Activated CD8-positive, alpha-beta memory T cell treated with anti-CD3 and anti-CD28 coated beads for 48 hours (primary cell): ENCODE measurements at places on chromosomes 6 and 20.
A peak's percentile ranks its signal among the peaks of the same experiment; 100 is the strongest.

GRCh38 chr6:136510299-136510698 is 39.9 kb downstream of the MAP7 start:
- DNase-seq, result no peak

- DNase-seq, result no peak
Measured at GRCh38 chr6:119661628-119662027, 312.1 kb upstream of the MAN1A1 start.

DNA sequence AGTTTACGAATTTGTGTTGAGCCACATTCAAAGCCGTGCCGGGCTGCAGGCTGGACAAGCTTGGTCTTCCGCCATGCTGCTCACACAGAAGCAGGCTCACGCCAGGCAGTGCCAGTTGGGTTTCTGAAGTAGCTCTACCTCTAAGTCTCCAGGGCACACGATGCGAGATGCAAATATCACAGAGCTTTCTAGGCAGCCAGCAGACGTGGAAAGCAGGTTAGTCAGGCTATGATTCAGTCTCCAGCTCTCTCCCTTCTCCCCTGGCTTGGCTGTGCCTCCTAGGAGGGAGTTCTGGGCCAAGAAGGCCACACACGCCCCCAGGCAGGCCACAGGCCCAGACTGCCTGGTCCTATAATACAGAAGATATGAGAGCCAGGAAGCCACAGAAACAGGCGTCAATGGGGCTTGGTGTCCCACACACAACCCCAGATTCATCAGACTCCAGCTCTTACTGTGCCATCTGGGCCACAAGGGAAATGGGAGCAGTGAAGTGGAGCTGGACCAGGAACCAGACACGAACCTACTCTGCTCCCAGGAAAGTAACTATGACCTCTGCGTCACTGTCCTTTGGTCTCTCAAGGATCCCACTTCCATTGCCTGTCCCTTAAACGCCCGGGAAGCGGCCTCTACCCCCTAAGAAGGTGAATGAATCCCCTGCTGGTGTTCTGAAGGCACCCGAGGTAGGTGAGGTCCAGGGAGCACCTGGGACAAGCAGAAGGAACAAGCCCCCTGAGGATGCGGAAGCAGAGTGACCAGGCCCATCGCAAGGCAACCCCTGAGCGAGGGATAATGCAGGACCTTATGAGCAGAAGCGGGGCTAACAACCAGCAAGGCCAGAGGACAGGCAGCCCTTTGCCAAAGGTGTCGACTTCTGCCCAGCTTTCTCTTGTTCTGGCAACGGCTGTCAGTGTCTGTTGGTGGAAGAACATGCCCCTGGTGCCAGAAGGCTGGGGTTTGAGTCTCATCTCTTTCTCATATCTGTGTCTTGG is 61.2 kb downstream of the GFOD1 start:
- DNase-seq, result peak; percentile 31

- DNase-seq, result no peak
Measured at GRCh38 chr6:1838604-1839213, 229.0 kb downstream of the FOXC1 start.

DNA sequence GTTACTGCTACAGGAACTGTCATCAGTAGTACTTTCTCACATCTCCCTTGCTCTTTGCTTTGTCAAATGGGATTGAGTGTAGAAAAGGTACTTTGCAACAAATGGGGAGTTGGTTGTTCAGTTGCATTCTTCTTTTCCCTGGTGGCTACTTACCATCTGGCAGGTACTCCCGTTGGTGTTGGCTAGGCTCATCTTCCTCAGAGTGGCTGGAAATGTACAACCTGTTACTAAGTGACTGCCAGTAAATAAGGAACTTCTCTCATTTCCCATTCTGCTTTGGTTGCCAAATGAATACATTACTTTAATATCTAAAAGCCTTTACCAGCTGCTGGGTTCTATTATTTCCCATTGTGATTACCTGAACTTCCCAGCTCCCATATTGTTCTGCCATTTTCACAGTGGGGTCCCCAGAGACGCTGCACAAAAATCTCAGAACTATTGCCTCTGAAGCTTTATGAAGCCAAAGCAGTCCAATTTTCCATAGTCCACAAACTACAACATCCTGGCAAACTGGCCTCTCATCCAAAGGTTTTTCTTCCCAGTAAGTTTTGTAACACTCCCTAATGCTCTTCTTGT is 229.7 kb upstream of the HTR1E start:
- DNase-seq, result no peak

DNA sequence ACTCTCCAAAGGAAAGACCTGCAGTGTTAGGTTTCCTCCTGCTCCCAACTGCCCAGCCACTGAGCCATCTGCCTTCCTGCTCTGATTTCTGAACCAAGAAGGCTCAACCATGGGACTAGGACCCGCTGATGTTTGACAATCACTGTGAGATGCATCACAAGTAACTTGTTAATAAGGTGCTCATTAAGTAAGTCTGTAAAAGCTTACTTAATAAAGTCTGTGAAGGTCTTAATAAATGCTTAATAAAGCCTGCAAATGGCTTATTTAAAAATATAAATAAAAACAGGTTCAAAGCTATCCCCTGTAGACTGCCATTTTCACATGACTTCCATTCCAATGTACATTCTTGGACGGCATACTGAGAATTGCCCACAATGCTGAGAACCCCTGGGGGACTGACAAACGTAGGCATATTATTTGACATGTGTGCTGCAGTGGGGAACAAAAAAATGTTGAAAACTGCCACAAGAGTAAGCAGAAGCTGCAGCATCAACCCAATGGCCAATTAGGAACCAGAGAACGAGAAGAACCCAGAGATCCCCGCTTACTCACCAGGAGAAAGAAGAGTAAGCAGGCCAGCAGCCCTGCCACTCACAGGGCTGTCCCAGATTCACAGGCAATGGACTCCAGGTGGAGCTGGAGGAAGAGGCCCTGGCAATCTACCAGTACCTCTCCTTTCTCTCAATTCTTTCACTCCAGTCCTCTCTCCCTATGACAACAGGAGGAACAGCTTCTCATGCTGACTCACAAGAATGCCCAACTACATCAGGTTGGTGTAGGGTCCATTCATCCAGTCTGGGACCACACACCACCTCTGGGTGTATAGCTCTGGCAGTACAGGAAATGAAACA is 19.5 kb downstream of the KIF13A start:
- DNase-seq, result no peak

DNA sequence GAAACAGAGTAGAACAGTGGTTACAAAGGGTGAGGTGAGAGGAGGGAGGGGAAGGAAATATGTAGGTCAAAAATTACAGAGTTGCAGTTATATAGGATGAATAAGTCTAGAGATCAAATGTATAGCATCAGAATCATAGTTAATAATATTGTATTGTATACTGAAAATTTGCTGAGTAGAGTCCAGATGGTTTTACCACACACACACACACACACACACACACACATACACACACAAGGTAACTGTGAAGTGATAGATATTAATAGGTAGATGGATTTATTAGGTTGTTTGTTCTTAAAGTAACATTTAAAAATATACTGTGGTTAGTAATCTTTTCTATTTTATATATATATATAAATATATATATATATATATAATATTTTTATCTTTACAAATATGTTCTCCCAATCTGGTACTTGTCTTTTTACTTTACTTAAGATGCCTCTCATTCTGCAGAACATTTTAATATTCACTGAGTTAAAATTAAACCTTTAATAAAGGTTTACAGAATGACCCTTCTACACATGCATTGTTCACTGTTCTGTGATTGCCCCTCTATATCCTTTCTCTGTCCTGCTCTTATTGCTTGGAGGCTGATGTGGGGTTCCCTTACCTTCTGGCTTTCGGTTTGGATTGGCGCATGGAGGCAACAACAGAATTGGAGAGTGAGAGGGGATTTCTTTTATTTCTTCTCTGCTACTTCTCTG is 408 bp downstream of the PTCHD4 start:
- DNase-seq, result no peak

- DNase-seq, result no peak
Measured at GRCh38 chr6:56529594-56530191, 113.0 kb downstream of the DST start.
